Fibroblast of skin of right biceps (primary cell): ENCODE measurements at places on chromosomes 1 and 21.

DNA sequence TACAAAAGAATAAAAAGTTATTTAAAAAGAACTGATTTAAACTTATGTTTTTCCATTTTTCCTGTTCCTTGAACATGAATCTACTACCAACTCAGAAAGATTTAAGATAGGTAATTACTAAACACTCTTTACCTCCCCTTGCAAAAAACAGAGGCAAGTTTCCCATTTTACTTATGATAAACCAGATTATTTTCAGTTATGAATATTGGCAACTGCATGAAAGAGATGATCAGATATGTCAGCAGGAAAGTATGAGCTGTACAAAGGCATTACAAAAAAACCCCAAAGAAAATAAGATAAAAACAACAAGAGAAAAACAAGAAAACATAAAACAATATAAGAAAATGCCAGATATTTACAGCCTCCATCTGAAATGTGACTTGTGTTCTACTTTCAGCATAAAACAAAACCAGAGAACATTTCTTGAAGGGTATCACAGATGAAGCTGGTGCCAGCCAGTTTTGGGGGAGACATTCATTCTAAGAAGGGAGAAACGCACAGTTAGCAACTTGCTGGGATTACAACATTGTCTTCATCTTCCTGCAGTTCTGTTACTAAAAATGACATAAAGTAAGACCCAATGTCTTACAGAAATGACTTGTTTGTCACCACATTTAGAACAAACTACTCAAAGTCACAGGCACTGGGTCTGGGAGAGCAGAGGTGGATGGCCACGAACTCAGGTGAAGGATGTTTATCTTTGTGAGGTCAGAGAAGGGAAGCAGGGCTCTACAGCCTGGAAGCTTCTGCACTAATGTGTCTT is 19.1 kb downstream of the ZC3H12A start:
- no peak for DNase-seq

- no peak for DNase-seq
These were observed 355.4 kb downstream of the BRINP2 start for GRCh38 chr1:177526201-177526600.

DNA sequence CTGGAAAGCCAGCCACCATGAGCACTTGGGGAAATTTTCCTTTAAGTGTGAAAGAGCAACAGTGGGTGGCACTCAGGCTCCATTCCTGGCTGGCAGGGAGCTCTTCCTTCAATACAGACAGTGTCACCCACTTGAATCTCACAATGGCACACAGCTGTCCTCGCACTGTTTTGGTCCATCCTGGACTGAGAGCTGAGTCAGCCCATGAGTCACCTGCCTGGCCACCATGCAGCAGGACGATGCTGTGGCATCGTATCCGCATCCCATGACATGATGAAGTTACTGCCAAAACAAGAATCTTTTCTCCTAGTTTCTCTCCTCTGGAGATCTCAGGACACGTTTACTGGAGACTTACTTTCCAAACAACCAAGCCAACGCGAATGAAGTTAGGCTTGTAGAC is 6.0 kb downstream of the TMPRSS2 start:
- DNase-seq, result no peak

DNA sequence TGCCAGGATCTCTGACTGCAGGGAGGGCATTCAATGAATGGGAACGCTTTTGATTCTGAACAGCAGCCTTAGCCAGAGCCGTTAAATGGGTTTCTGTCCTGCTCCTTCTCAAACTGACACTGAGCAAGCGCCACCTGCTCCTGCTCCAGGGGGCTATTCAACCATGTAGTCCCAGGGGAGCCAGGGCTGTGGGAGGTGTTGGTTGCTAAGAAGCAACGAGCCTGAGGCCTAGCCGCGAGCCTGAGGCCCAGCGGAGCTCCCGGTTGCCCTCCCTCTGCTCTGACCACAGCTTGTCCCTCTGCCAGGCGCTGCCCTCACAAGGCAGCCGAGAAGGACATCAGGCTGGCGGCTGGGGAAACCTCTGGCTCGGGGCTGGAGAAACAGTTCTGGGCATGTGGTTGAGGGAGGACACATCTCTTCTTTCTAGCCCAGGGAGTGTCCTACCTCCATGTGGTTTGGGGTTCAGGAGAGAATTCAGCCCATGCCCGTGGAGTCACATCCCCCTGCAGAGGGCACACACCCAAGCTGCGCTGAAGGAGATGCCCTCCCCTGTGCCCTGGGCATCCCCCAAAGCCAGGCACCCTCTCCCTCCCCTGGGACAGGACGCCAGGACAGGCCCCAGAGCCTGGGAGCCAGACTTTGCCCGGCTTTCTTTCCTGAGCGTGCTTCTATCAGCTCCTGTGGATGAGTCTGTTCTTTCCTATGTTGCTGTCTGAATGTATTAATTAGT is 18.0 kb downstream of the PCP4 start:
- DNase-seq, result no peak

- DNase-seq, result no peak
These were observed 17.8 kb upstream of the PLA2G2E start for GRCh38 chr1:19941206-19941568.

DNA sequence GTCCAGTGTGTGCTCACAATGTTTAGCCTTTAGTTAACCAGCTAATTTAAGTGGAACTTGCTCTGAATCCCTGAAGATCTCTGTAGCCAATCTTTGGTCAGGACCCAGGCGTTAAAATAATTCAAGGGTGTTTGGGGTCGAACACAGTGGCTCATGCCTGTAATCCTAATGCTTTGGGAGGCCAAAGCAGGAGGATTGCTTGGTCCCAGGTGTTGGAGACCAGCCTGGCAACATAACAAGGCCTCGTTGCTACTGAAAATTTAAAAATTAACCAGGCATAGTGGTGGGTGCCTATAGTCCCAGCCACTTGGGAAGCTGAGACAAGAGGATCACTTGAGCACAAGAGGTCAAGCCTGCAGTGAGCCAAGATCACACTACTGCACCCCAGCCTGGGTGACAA is 94.3 kb downstream of the ITSN1 start:
- DNase-seq, result no peak

- DNase-seq, result no peak
These were observed 11.5 kb downstream of the MEGF6 start for GRCh38 chr1:3599816-3600215.

DNA sequence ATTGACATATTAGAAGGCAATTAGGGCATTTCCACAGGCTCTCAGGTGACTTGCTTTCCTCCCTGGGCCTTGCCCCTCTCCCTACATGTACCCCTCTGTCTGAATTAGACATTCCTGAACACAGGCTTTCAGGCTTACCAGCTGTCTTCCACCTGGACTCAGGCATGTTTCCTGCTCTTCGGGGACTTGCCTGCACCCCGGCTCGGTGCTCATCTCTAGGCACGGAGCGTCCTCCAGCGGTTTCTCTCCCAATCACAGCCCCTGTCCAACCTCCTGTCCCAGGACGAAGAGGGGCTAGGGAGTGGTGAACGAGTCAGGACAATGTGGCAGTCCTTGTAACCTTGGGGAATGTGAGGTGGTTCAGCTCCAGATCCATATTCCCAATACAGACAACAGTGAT is 4.2 kb downstream of the PROK1 start:
- no peak for DNase-seq

GRCh38 chr1:171819946-171820345 is 21.4 kb upstream of the DNM3 start:
- DNase-seq, result no peak

DNA sequence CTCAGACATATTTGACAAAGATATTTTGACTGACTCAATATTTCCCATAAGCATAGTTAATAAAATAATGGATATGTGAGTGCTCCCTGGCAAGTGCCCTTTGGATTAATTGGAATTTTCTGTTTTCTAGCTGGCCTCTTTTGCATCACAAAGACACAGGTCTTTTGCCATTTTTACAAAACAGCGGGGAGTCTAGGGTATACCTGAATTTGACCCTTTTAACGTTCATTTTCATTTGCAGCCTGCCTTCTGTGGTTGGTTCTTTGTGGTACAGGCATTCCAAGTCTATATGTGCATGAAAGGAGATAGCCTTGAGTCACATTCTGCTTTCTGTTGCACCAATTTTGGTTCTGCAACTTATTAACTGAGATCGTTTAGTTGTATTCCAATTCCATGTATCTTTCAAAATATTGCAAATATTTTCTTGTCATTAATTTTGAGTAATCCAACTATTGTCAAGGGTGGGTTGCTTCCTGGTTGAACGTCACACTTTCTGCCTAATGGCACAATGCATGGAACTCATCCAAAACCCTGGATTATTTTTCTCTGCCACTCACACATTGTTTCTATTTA is 171.7 kb downstream of the CRB1 start:
- DNase-seq, result no peak

- peak; percentile 45 for DNase-seq
These were observed 79.0 kb upstream of the NFASC start for GRCh38 chr1:204791453-204792353.

- DNase-seq, result no peak
These were observed 177.3 kb upstream of the TMEM51 start for GRCh38 chr1:14976256-14976655.

DNA sequence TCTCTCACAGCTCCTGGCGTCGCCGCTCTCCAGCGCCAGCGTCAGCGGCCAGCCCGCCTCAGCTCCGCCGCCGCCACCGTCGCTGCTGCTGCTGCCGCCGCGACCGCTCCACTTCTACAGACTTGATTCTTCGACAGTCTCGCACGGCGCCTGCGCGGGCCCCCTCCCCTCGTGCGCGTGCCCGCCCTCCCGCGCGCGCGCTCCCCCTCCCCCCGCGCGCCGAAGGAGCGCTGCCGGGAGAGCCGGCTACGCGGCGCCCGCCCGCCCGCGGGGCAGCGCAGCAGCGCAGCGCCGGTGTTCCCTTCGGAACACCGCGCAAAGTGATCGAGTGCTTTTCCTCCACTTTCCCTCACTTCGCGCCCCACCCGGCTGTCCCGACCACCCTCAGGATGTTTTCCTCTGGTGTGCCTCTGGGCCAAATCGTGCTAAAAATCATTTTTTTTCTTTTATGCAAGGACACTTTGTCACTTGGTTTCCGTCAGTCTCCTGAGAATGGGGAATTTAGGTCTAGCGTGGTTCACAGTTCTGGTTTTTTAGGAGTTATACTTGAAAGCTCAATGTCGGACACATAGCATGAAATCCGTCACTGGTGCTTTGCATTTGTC is at the start of gene IRF2BP2:
Gene IRF2BP2, minus strand, starts transcription at position 118 of the 605 bp plus-strand sequence. CDS start 684 bp downstream, outside the sequence.
- peak; percentile 92 for DNase-seq

DNA sequence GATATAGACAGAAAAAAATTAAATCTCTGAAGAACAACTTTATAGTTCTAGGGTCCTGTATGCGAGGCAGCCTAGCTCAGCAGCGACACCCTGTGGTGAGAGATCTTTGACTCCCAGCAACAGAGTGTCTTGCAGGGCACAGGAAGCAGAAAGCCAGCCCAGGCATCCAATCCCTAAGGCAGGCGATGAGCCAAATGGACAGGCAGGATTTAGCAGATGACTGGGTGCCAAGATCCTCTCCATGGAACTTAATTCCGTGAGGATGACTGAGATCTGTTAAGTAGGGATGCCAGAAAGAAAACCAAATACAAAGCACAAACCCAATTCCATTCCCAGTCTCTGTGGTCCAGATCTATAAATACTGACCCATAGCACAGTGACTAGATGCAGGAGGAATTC is 38.8 kb downstream of the HLCS start:
- peak; percentile 94 for DNase-seq

DNA sequence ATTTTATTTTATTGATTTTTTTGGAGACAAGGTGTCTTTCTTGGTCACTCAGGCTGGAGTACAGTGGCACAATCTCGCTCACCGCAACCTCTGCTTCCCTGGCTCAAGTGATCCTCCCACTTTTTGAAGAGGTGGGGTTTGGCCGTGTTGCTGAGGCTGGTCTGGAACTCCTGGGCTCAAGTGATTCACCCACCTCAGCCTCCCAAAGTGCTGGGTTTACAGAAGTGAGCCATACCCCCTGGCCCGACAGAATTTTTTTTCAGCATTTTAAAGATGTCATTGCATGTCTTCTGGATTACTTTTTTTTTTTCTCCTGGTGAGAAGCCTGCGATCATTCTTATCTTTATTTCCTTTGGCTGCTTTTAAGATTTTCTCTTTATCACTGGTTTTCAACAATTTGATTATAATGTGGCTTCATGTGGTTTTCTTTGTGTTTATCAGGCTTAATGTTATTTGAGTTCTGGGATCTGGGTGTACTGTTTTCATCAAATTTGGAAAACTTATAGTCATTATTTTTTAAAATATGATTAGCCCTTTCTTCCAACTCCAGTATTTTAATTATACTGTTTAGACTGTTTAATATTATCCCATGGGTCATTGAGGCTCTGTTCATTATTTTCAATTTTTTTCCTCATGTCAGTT is 23.1 kb upstream of the PTBP2 start:
- peak; percentile 4 for DNase-seq

- DNase-seq, result peak; percentile 14
These were observed 10.2 kb downstream of the EEIG2 start for GRCh38 chr1:108570128-108570527.

GRCh38 chr1:202834771-202835547 is 24.2 kb downstream of the PCAT6 start:
- no peak for DNase-seq

DNA sequence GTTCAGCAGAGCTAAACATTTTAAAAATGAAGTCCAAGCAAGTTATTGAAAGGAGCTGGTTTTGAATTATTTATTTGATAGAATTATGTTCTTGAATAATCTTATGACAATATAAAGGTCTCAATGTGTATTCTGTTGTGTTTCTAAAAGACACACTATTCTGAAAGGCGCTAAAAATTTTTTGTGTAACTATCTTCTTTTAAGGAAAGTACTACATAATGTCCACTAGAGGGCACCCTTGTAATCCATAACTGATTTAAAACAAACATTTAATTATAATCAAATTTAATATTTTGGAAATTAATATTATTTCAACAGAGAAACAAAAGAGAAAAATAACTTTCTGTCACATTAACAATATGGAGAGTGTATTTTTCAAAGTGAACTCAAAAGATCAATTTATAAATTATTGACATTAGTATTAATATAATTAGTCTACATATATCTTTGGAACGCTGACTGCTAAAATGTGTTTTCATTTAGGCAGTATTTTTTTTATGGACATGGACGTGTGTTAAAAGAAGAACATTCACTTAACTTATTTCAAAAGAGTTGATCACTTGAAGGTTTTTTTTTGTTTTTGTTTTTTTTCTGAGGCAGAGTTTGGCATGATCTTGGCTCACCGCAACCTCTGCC is 248.4 kb downstream of the DENND1B start:
- peak; percentile 20 for DNase-seq

DNA sequence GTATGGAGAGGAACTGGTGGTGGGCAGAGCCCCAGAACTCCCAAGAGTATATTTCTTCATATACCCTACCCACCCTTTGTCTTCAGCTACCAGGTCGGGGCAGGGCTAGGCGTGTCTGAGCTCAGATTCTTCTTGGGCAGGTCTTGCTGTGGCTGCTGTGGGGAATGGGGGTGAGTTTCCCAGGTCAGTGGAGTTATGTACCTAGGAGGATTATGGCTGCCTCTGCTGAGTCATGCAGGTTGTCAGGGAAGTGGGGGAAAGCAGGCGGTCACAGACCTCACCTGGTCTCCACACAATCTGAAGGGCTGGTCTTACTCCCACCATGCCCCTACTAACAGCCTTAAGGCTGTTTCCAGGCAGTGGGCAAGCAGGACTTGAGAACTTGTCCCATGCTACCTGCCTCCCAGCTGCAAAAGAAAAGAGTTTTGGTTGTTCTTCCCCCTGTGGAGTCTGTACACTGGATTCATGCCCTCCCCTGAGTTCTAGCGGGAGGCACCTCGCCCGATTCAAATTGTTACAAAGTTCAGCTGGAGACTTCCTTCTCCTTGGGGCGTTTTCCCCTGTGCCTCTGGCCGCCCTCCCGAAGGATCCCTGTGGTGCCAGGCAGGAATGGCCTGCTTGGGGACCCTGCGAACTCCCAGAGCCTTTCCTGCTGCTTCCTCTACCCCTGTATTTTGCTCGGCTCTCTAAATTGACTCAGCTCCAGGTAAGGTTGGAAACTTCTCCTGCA is 58.6 kb downstream of the NPHS2 start:
- no peak for DNase-seq
